ENCODE measurements at places on chromosomes 7 and 10.

DNA sequence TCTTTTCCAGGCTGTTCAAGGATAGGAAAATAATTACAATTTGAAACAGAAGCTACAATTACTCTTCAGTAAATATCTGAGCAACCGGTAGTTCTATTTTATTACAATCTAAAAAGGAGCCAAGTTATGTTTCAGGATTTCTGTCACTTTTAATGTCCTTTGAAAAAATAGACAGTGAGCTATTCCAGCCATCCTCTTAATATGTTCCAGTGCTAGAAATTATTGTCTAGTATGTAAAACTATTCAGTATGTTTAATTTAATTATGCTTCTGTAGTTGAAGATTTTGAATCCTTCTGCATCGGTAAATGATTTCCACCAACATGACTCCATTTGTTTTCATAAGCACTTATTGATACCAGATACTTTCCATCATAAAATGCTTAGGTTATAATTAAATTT is 129.6 kb upstream of the SEMA3D start:
- no peaks in the 10 kb centered on the region for H3K27me3 ChIP-seq
- no peaks in the 10 kb centered on the region for H3K36me3 ChIP-seq
- no peak for DNase-seq
- H3K4me3 ChIP-seq: no peak overlapping the region
- H3K4me1 ChIP-seq: no peaks in the 10 kb centered on the region

GRCh38 chr7:8590791-8591190 is 157.4 kb downstream of the NXPH1 start:
- no peaks in the 10 kb centered on the region for H3K36me3 ChIP-seq
- no peak overlapping the region for H3K27ac ChIP-seq
- H3K27me3 ChIP-seq: no peaks in the 10 kb centered on the region
- DNase-seq: no peak
- H3K4me1 ChIP-seq: no peaks in the 10 kb centered on the region
- no peak overlapping the region for H3K4me3 ChIP-seq

GRCh38 chr7:159068893-159069448 is 75.7 kb downstream of the VIPR2 start:
- no peak for DNase-seq
- H3K27ac ChIP-seq: peak overlapping the region; percentile 73
- no peak overlapping the region for H3K4me3 ChIP-seq
- H3K4me1 ChIP-seq: no peaks in the 10 kb centered on the region
- no peaks in the 10 kb centered on the region for H3K27me3 ChIP-seq

GRCh38 chr10:29701306-29701705 is 66.5 kb upstream of the SVIL start:
- H3K4me3 ChIP-seq: no peak overlapping the region
- peaks cover 16% of the 10 kb centered on the region for H3K4me1 ChIP-seq
- no peaks in the 10 kb centered on the region for H3K27me3 ChIP-seq
- DNase-seq: no peak
- H3K36me3 ChIP-seq: no peaks in the 10 kb centered on the region

DNA sequence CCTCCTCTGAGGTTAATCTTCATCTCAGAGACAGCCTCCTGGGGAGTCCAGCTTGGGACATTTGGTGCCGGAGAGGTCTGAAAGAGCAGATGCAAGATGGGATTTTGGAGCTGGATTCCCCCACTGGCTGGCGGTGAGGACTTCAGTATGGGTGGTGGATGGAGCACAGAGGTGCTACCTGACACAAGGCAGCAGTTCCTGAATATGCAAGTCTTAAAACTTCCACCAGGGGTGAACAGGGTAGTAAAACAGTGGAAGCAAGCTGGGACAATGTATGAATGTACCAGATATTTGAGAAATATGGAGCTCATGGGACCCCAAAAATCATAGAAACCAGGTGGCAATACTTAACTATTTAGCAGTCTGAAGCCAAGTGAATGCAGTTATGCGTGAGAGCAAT is 4.8 kb upstream of the TAF3 start:
- H3K27ac ChIP-seq: no peak overlapping the region
- H3K27me3 ChIP-seq: no peaks in the 10 kb centered on the region
- no peak for DNase-seq
- no peaks in the 10 kb centered on the region for H3K4me1 ChIP-seq
- H3K4me3 ChIP-seq: no peak overlapping the region
- no peaks in the 10 kb centered on the region for H3K36me3 ChIP-seq
